ENCODE measurements at places on chromosomes 3 and 15.

- H3K27ac ChIP-seq, result no peak overlapping the region
- no peaks in the 10 kb centered on the region for H3K36me3 ChIP-seq
- peaks cover 16% of the 10 kb centered on the region for H3K27me3 ChIP-seq
- no peak overlapping the region for H3K4me3 ChIP-seq
Measured at GRCh38 chr3:72001758-72002157, 216.8 kb upstream of the PROK2 start.

DNA sequence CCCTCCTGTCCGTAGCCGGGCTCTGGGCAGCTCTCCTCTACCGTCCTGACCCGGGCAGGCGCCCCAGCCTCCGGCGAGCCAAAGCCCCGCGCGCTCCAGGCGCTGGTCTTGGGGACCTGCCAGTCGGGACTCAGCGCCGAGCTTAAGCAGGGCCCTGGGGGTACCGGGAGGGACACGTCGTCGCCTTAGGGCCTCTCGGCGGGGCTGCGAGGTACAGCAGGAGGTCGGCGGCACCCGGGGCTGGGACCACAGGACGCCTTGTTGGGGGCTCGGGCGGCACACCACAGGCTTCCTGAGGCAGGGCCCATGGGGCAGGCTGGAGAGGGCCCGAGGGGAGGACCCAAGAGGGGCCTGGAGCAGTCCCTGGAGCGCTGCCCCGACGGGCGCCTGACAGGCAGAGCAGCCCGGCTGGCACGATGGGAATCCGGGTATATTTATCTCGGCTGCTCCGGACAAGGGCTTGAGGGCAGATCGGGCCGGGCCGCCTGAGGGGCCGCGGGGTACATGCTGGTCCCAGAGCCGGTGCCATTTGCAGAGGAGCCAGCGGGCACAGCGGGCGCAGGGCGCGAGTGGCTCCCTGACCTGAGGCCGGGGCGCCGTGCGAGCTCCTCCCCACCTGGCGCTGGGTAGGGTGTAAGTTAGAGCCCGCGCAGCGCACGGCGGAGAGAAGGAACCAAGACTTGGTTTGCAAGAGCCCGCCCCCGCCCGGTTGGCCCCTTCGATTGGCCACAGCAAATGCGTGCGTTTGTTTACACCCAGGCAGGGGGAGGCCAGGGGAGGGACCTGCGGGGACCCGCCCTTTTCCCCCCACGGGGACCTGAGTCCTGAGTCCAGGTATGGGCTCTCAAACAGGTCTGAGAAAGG lies 574 bp downstream of the SLC38A3 start:
- H3K36me3 ChIP-seq, result no peaks in the 10 kb centered on the region
- H3K4me3 ChIP-seq, result peak overlapping the region; percentile 15
- peak; percentile 54 for DNase-seq
- no peak overlapping the region for H3K27ac ChIP-seq
- H3K27me3 ChIP-seq, result peaks cover 57% of the 10 kb centered on the region

- H3K4me3 ChIP-seq, result no peak overlapping the region
- no peaks in the 10 kb centered on the region for H3K36me3 ChIP-seq
- peaks cover 35% of the 10 kb centered on the region for H3K27me3 ChIP-seq
- DNase-seq, result no peak
- H3K4me1 ChIP-seq, result peaks cover 35% of the 10 kb centered on the region
- no peak overlapping the region for H3K27ac ChIP-seq
Measured at GRCh38 chr15:50064673-50065072, 54.4 kb downstream of the ATP8B4 start.

DNA sequence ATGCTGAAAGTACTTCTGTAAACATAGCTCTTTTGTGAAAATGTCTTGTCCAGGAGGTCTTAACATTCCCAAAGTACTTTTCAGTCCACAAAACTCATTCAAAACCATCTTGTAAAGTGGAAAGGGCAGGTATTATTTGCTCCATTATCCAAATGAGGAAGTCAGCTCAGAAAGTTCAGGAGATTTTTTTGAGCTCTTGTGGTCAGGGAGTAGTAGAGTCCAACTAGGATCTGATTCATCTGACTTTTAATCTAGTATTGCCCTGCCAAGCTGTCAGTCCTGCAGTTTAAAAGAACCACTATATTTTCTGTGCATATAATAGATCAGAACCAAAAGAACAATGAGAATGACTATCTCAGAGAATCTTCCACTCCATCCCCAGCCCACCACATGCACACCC lies 83.5 kb downstream of the FOXB1 start:
- H3K4me1 ChIP-seq, result no peaks in the 10 kb centered on the region
- H3K36me3 ChIP-seq, result no peaks in the 10 kb centered on the region
- H3K4me3 ChIP-seq, result no peak overlapping the region
- DNase-seq, result no peak
- no peak overlapping the region for H3K27ac ChIP-seq
- H3K27me3 ChIP-seq, result peaks cover 8% of the 10 kb centered on the region

- H3K27me3 ChIP-seq, result no peaks in the 10 kb centered on the region
- H3K4me3 ChIP-seq, result no peak overlapping the region
- DNase-seq, result no peak
- H3K36me3 ChIP-seq, result no peaks in the 10 kb centered on the region
Measured at GRCh38 chr15:64875641-64876223, 34.0 kb downstream of the PLEKHO2 start.

DNA sequence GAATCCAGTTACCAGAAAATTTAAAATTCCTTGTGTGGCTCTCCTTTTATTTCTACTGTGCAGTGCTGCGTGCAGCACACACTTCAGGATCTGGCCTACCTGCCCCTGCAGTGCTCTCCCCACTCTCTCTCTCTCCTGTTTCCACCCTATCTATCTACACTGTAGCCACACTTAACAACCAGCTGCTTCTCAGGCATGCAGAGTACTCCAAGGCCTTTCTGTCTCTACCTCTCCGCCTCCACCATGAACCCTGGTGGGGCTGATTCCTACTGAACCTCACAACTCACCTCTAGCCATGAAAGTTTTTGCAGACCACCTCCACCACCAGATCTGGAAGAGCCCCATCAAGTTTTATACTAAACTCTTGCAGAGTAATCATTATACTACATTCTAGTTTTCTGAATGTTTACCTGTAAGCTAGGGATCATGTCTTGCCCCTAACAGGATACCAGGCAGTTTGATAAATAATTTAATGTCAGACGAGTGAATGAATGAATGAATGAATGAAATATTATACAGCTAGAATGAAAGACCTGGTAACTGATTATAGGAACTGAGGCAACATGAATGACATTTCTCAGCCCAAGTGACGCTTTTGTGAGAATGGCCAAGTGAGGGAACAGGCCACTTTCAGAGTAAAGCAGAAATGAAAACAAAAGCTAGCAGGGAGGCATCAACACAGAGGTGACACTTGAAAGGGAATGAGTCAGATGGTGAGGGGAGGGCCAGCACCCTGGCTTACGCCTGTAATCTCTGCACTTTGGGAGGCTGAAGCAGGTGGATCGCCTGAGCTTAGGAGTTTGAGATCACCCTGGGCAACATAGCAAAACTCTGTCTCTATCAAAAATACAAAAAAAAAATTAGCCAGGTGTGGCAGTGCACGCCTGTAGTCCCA lies 363.5 kb downstream of the FOXP1 start:
- no peak overlapping the region for H3K4me3 ChIP-seq
- peaks cover 83% of the 10 kb centered on the region for H3K4me1 ChIP-seq
- peaks cover 74% of the 10 kb centered on the region for H3K36me3 ChIP-seq
- H3K27me3 ChIP-seq, result no peaks in the 10 kb centered on the region
- peak; percentile 60 for DNase-seq
- peak overlapping the region; percentile 88 for H3K27ac ChIP-seq

DNA sequence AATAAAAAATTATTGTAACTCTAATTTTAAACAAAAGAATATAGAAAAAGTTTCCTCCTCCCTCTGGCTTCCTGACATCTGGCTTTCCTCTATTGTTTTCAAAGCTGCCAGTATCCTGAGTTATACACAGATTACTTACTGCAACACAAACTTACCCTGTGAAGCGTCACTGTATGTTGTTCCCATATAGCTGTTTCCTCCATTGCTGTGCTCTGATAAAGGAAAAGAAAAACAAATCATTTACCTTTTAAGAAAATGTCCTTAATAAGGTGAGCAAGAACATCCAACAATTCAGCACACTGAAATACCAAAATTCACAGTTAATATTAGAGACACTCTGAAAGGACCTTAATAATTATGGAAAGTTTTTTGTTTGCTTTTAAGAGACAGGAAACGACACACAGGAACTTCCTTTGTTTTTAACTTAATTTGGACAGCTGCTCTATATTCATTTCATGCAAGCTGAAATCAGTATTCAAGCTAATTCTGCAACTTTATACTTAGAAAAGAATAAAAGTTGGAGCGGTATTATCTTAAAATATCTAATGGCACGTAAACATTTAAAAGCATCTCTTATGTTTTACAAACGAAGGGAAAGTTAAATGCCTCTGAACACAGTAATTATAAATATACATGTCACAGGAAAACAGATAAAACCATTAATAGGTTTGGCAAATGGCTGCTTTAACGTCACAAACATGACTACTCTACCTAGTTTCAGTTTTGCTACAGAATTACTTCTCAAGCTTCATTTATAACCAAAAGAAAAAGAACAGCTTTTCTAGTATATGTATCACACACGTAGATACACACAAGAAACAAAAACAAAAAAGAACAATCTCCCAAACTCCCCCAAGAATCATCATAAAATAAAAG lies 21.5 kb downstream of the TJP1 start:
- no peaks in the 10 kb centered on the region for H3K36me3 ChIP-seq
- H3K4me3 ChIP-seq, result no peak overlapping the region
- no peaks in the 10 kb centered on the region for H3K4me1 ChIP-seq

DNA sequence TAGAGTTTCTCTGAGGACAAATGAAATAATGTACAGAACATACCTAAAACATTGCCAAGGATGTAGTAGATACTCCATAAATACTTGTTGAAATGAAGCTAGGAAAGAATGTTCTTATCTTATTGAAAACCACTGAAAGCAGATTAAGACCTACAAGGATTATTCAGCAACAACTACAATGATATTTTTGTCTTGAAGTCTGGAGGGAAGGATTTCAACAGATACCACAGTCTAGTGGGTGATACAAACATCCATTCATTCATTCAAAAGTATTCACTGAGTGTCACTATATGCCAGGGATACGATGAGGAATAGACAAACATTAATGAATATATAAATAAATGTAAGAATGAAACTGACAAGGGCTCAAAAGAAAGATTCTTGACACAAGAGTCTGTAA lies 74.7 kb upstream of the THBS1 start:
- peaks cover 25% of the 10 kb centered on the region for H3K27me3 ChIP-seq
- no peak overlapping the region for H3K27ac ChIP-seq
- peaks cover 3% of the 10 kb centered on the region for H3K4me1 ChIP-seq
- H3K4me3 ChIP-seq, result no peak overlapping the region
- no peak for DNase-seq
- no peaks in the 10 kb centered on the region for H3K36me3 ChIP-seq

GRCh38 chr3:137770835-137771399 lies 6.8 kb downstream of the SOX14 start:
- H3K36me3 ChIP-seq, result no peaks in the 10 kb centered on the region
- H3K27me3 ChIP-seq, result peaks cover 95% of the 10 kb centered on the region
- peaks cover 12% of the 10 kb centered on the region for H3K4me1 ChIP-seq
- no peak for DNase-seq
- no peak overlapping the region for H3K27ac ChIP-seq

DNA sequence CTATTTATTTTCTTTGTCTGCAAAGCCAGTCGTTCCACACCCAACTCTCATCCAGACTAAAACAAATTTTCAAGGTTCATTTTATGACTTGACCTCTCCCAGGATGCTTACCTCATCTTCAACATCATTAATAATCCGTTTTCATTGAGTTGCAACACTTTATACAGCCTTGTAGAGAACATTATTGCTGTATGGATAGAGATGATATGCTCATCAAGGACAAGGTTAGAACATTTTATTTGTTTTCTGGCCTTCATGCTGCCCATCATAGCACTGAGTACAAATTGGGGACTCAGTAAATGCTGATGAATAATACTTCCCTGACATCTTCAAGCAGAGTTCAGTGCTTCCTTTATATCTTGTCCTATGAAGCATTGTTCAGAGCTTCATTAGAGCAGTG lies 120.2 kb downstream of the OXSM start:
- no peaks in the 10 kb centered on the region for H3K27me3 ChIP-seq
- H3K4me1 ChIP-seq, result peaks cover 3% of the 10 kb centered on the region
- H3K27ac ChIP-seq, result no peak overlapping the region
- no peak overlapping the region for H3K4me3 ChIP-seq
- DNase-seq, result no peak
- H3K36me3 ChIP-seq, result no peaks in the 10 kb centered on the region

DNA sequence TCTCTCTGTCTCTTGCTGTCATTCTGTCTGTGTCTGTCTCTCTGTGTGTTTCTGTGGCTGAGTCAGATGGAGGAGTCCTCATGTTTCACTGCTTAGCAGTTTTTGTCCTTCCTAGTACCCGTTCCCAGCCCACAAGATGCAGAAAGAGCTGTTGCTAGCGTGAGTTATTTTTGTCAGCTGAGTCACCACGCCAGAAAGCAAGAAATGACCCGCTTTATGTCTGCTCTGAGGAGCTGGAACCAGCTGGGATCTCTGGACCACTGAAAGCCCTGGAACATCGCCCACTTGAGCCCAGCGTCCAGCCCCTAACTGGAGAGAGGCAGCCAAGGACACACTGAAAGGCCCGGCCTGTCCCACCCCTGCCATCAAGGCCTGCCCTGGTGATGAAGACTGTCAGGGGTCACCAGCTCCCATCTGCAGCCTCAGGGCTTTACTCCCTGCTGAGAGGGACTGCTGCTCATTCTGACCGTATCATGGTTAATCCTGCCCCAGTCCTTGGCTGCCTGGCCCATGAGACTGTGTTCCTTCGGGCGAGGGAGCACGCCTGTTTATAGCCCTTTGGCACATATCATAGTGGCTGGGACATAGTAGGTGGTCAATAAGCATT lies 101.7 kb upstream of the TPM1 start:
- peaks cover 30% of the 10 kb centered on the region for H3K27me3 ChIP-seq
- peaks cover 8% of the 10 kb centered on the region for H3K4me1 ChIP-seq
- H3K27ac ChIP-seq, result no peak overlapping the region
- H3K36me3 ChIP-seq, result no peaks in the 10 kb centered on the region
- H3K4me3 ChIP-seq, result no peak overlapping the region

DNA sequence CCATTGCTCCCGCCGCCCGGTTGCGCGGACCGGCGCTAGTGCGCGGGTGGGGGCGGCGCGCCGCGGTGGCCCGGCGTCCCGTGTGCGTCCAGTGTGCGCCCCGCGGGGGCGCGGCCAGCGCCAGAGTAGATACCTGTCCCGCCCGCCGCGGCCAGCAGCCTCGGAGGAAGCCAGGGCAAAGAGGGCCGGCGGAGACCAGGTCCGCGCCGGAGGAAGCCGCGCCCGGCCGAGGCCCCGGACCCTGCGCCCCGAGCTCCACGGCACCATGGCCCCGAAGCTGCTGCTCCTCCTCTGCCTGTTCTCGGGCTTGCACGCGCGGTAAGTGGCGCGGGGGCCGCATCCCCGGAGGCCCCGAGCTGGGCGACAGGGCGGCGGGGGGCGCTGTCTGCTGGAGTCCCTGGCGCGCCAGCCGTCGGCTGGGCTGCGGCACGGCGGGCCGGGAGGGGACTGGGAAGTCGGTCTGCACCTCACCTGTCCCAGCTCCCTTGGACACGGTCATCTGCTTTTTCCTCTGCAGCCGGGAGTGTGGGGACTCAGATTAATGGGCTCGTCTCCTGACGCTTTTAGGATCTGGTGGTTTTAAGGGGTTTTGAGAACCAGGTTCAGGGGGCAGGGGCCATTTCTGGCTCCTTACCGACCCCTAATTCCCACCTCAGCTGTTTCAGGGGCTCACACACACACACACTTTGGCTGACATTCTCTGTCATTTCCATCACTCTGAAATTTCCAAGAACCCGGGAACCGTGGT lies 464 bp downstream of the GABRG3 start:
- H3K27me3 ChIP-seq, result peaks cover 31% of the 10 kb centered on the region
- no peak overlapping the region for H3K4me3 ChIP-seq
- DNase-seq, result no peak

GRCh38 chr3:99699841-99700240 lies 61.4 kb downstream of the COL8A1 start:
- DNase-seq, result no peak
- H3K27me3 ChIP-seq, result peaks cover 8% of the 10 kb centered on the region
- H3K27ac ChIP-seq, result no peak overlapping the region
- H3K36me3 ChIP-seq, result no peaks in the 10 kb centered on the region

Measured in activated T-cell treated with anti-CD3 and anti-CD28 coated beads, Interleukin-2, amount 50 U/mL, for 24 hours (primary cell).